Thoracic aorta endothelial cell (primary cell): ENCODE measurements at places on chromosomes 4 and X. TPM values are rescaled to one million over a fixed set of nuclear protein-coding genes. Genes with fewer than 3 reads are reported as not detected.

The POU4F2 gene
- not detected in 2 replicates for total RNA-seq

The ARSJ gene
- total RNA-seq: 62.4 and 86.4 TPM in 2 replicates

The FGFBP2 gene
- not detected in 2 replicates for total RNA-seq

The ETDA gene
- not detected in 2 replicates for total RNA-seq

The PARM1 gene
- under 0.01 and 0.14 TPM in 2 replicates for total RNA-seq

The KIAA1210 gene
- total RNA-seq: not detected in 2 replicates

The TMEM164 gene
- total RNA-seq: 20.7 and 21.2 TPM in 2 replicates

The SAGE1 gene
- not detected in 2 replicates for total RNA-seq

The TRPC5OS gene
- total RNA-seq: 0.14 TPM in 1 of 2 replicates, not detected in the other

The UGT2B15 gene
- total RNA-seq: not detected in 2 replicates

The TMEM271 gene
- total RNA-seq: not detected in 2 replicates

The SHROOM2 gene
- total RNA-seq: 14.1 and 14.8 TPM in 2 replicates

The LNX1 gene
- total RNA-seq: 1.8 and 3.7 TPM in 2 replicates

The PDGFC gene
- 11.8 and 16.9 TPM in 2 replicates for total RNA-seq

The RGS12 gene
- total RNA-seq: 55.5 and 78.7 TPM in 2 replicates

The SPANXD gene
- not detected in 2 replicates for total RNA-seq

The GRID2 gene
- not detected in 2 replicates for total RNA-seq

The ARAP2 gene
- total RNA-seq: 0.93 and 2.1 TPM in 2 replicates

The SERTM2 gene
- not detected in 2 replicates for total RNA-seq

The CXorf49 gene
- total RNA-seq: not detected in 2 replicates

The MXRA5 gene
- total RNA-seq: under 0.01 TPM in 2 replicates

The CTSO gene
- 5.7 and 6.9 TPM in 2 replicates for total RNA-seq

The TBC1D8B gene
- 9.0 and 10.4 TPM in 2 replicates for total RNA-seq

The USP17L26 gene
- total RNA-seq: not detected in 2 replicates

The SPIN4 gene
- total RNA-seq: 7.3 and 8.3 TPM in 2 replicates

The MAGEA12 gene
- total RNA-seq: not detected in 2 replicates

The TEX13B gene
- not detected in 2 replicates for total RNA-seq

The GAGE2A gene
- total RNA-seq: not detected in 2 replicates

The PLK4 gene
- 31.9 and 46.2 TPM in 2 replicates for total RNA-seq

The TKTL1 gene
- under 0.01 TPM in 1 of 2 replicates, not detected in the other for total RNA-seq

The GC gene
- not detected in 2 replicates for total RNA-seq

The CORIN gene
- total RNA-seq: under 0.01 and 0.14 TPM in 2 replicates

The MAGEH1 gene
- total RNA-seq: 28.3 and 30.1 TPM in 2 replicates

The FBXL5 gene
- total RNA-seq: 75.6 and 77.7 TPM in 2 replicates

The PHOX2B gene
- not detected in 2 replicates for total RNA-seq

The SLC34A2 gene
- total RNA-seq: not detected in 2 replicates

The PRSS48 gene
- not detected in 2 replicates for total RNA-seq

The C4orf50 gene
- total RNA-seq: not detected in 2 replicates

The AMOT gene
- total RNA-seq: 4.1 and 4.3 TPM in 2 replicates

The CSAG1 gene
- total RNA-seq: not detected in 2 replicates

The KIF4A gene
- total RNA-seq: 31.4 and 39.1 TPM in 2 replicates

The GYG2 gene
- total RNA-seq: 0.13 and 0.14 TPM in 2 replicates

The ZNF718 gene
- 7.4 and 12.6 TPM in 2 replicates for total RNA-seq

The SSX2 gene
- total RNA-seq: not detected in 2 replicates

The NFXL1 gene
- 12.5 and 15.0 TPM in 2 replicates for total RNA-seq

The KLF8 gene
- 3.3 and 3.7 TPM in 2 replicates for total RNA-seq

The SH2D1A gene
- total RNA-seq: not detected in 2 replicates

The CT45A10 gene
- total RNA-seq: not detected in 2 replicates

The PRKG2 gene
- not detected in 2 replicates for total RNA-seq

The CLDN34 gene
- total RNA-seq: 0.36 and 0.66 TPM in 2 replicates

The XK gene
- under 0.01 and 0.07 TPM in 2 replicates for total RNA-seq

The DGKK gene
- not detected in 2 replicates for total RNA-seq

The SPACA5 gene
- not detected in 2 replicates for total RNA-seq

The CFP gene
- total RNA-seq: 0.13 and 0.14 TPM in 2 replicates

The SLIT2 gene
- total RNA-seq: 34.7 and 54.1 TPM in 2 replicates

The SMIM31 gene
- total RNA-seq: not detected in 2 replicates

The UCP1 gene
- total RNA-seq: not detected in 2 replicates

The VCX2 gene
- not detected in 2 replicates for total RNA-seq

The SLC7A11 gene
- total RNA-seq: 228 and 242 TPM in 2 replicates
